Naive thymus-derived CD4-positive, alpha-beta T cell (primary cell): ENCODE measurements at places on chromosomes 16 and 17. TPM values are rescaled to one million over a fixed set of nuclear protein-coding genes. Genes with fewer than 3 reads are reported as not detected.
A peak's percentile ranks its signal among the peaks of the same experiment; 100 is the strongest.

TOP2A gene
- total RNA-seq, result 0.54 TPM

STX4 gene
- 104 TPM for total RNA-seq

DNA sequence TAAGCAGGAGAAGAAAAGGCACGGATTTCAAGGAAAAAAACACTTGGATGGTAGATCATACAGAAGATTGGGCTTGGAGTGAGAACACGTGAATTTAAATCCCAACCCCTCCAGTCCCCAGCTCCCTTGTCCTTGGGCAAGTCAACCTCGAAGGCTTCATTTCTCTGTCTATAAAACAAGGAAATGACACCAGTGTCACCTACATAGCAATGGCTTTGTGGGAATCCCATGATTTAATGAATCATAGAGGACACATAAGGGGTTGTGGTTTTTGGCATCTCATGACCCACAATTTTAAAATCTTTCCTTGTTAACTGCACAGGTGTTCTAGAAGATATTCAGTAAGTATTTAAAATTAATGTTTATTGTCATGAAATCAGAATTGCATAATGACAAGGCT, 8.2 kb upstream of the CCL2 start:
- no peak overlapping the region for H3K4me3 ChIP-seq
- H3K4me1 ChIP-seq, result no peaks in the 10 kb centered on the region
- H3K27me3 ChIP-seq, result no peaks in the 10 kb centered on the region
- H3K36me3 ChIP-seq, result no peaks in the 10 kb centered on the region
- no peak overlapping the region for H3K27ac ChIP-seq
- no peak for DNase-seq

DNA sequence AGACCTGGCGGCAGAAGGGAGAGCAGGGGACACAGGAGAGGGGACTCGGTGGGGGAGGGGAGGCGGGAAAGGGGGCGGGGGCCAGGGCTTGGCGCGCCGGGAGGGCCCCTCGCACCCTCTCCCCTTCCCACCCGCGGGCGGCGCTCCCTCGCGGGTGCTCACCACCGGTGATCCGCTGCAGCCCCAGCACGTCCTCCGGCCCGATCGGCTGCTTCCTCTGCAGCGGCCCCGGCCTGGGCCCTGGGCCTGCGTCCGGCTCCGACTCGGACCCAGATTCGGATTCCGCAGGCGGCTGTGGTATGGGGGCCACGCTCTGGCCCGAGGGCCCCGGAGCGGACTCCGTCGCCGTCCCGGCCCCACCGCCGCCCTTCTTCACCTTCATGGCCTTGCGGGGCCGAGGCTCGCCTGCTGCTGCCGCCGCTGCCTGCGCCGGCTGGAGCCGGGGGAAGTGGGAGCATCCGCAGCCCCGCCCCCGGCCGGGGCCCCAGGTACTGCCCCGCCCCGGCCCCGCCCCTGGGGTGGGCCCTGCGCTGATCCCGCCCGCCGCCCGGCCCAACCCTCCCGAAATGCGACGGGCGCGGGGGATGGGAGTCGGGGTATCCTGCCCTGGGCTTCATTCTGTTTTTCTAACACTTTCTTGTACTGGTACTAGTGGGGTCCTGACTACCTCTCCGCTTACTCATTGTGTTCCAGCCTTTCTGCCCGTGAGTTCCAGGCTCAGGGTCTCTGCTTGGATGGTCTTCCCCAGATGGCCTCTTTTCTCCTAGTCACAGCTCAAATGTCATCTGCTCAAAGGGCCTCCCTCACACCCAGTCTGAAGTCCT, at the start of gene UNC119:
Gene UNC119 (minus strand): TSS at position 449 of the 824 bp plus-strand sequence. CDS start 67 bp downstream, at position 382.
- H3K27me3 ChIP-seq, result no peaks in the 10 kb centered on the region
- H3K4me3 ChIP-seq, result peak within 1 kb of the TSS; percentile 54
- H3K4me1 ChIP-seq, result peaks cover 35% of the 10 kb centered on the region
- peak; percentile 84 for DNase-seq
- peak within 1 kb of the TSS; percentile 89 for H3K27ac ChIP-seq
- H3K36me3 ChIP-seq, result peaks cover 20% of the 10 kb centered on the region

DNA sequence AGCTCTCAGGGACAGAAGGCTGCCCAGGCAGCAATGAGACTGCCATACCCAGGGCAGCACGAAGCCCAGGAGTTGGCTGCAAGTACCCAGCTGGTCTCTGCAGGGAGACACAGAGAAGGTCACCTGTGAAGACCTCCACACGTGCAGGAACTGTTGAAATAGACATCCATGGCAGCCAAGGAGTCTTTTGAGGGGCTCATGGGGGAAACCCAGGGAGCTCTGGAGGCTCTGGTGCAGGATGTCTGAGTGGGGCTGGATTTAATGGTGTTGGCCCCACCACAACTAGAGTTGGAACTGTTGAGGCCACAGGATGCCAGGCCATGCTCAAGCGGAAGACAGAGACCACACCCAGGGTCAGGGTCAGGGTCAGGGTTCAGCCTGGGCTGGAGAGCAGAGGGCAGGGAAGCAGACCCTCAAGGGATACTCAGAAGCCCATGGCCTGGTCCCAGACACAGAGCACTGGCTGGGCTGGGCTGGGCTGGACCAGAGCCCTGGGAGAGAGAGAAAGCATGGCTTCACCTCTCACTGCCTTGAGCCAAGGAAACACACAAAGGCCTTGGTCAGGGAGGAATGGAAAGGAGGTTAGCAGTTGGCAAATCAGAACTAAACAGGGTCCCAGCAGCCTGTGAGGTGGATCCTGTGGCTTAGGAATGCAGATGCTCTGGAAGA, 21.4 kb downstream of the PITPNM3 start:
- peaks cover 3% of the 10 kb centered on the region for H3K27me3 ChIP-seq
- no peak for DNase-seq
- no peaks in the 10 kb centered on the region for H3K36me3 ChIP-seq
- H3K27ac ChIP-seq, result no peak overlapping the region
